Mesenchymal stem cell (in vitro differentiated cells and primary cell): ENCODE measurements at places on chromosomes 4 and X.
A peak's percentile ranks its signal among the peaks of the same experiment; 100 is the strongest.

DNA sequence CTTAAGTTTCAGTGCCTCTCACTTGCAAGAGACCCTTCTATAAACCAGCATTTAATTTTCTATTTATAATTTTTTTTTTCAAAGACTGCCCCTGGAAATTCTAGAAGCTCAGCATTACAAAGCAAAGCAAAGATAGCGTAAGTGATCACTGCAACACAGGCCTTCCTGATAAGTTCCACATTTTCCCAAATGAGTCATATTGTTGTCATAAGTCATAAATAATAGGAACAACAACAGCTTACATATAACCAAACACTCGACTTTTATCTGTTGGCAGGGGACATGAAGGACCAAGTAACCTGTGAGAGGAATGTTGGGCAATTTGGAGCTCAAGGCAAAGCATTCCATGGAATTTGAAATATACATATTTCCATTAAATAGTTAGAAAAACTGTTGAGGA, 815.5 kb downstream of the DMD start:
- DNase-seq = no peak

- DNase-seq = no peak
Observed at GRCh38 chrX:2325076-2325784, 175.5 kb downstream of the DHRSX start.

DNA sequence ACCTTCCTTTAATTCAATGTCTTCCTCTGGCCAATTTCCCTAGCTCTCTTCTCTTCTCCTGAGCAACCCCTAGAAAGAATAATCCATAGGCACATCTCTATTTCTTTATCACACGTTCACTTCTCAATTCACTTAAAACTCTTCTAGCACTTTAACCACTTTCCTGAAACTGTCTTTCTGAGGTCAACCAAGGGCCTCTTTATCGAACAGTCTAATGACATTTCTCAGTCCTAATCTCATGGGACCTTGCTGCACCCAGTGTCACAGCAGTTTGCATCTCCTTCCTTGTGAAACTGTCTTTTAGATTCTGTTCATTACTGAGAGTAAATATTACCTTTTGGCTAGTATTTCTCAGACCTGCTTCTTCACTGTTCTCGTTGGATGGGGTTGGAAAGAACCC, 285.3 kb upstream of the RASGEF1B start:
- no peak for DNase-seq

- no peak for DNase-seq
Observed at GRCh38 chr4:182453830-182454229, 210.6 kb downstream of the TENM3 start.

DNA sequence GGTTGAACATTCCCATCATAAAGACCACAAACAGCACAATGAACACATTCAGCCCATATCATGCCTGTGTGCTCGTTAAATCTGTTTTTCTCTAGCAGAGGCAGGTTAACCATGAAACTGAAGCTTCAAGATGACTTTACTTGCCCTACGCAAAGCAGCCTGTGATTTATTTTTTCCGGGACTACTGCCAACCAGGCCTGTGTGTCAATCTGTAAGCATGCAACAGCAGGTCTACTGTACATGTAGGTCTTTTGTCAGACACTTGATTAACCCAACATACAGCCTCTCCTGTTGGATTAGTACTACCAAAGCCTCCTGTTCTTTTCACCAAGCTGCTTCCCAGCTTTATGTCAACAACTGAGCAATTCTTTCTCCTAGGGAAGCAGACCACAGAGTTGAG, 85.5 kb upstream of the ACSL1 start:
- no peak for DNase-seq

DNA sequence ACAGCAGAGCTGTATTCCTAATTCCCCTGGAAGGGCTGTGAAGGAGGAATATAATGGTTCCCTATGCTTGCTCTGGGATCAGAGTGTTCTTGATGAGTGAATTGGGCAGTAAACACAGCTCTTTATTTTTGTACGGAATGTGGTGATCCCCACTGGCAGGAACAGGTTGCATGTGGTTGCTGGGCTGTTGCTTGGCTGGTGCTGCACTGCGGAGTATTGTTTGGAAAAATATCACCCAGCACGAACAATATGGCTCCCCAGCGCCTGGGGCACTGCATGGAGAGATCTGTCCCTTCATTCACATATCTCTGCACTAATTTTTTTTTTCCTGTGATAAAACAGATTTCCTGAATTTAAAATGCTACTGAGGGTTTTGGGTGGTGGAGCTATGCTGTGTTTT, 119.7 kb downstream of the MGST2 start:
- DNase-seq = no peak

- no peak for DNase-seq
Observed at GRCh38 chrX:83516597-83516996, 8.5 kb downstream of the POU3F4 start.

DNA sequence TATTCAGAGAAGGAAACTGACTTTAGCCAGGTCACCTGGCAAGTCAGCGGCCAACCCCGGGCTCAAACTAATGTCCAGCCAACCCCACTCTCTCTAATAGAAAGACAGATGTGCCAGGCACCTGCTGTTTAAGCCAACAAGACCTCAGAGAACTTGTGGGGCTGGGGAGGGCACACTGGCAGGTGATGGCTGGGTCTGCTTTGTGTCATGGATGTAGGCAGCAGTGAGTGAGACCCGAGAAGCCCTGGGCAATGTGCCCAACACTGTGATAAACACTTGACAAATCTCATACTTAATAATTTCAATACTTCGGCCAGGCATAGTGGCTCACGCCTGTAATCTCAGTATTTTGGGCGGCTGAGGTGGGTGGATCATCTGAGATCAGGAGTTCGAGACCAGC, 9.0 kb upstream of the CD99L2 start:
- DNase-seq = no peak

- no peak for DNase-seq
Observed at GRCh38 chr4:182206916-182207315, 36.3 kb upstream of the TENM3 start.

- DNase-seq = no peak
Observed at GRCh38 chrX:104789784-104790183, 223.8 kb downstream of the IL1RAPL2 start.

GRCh38 chr4:7756561-7757355, 182.9 kb downstream of the AFAP1 start:
- no peak for DNase-seq

DNA sequence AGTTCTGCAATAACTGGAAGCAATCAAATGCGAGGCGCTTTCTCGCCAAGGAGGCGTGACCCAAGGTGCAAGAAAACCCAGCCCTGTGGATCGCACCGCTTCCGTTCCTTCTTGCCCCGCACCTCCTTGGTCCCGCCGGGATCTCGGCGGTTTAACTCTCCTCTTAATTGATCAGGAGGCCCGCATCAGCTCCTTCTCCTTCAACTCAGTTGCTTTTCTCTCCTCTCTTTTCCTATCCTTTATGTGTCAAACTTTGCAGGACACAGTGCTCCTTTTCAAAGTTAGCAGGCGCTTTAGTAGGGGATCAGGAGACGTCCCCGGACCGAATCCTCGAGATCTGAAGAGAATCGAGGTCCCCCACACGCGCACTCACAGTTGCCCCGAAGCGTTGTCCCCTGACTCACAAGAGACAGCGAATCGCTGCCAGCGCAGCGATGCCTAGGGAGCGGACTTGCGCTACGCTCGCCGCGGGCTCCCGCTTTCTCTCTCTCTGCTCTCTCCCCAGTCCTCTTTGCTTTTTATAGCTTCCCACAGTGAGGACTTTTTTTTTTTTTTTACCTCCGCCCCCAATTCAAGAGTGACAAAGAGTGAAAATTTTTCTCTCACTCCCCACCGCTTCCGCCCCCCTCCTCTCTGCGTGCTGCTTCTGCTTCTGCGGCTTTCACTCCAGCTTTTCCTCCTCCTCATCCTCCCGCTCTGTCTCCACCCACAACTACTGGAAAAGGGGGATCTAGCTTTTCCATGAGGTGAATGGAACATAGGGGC, at the start of gene DKK2:
Gene DKK2 (minus strand): TSS at position 495 of the 765 bp plus-strand sequence. CDS start 722 bp downstream, outside the sequence.
- peak; percentile 58 for DNase-seq

DNA sequence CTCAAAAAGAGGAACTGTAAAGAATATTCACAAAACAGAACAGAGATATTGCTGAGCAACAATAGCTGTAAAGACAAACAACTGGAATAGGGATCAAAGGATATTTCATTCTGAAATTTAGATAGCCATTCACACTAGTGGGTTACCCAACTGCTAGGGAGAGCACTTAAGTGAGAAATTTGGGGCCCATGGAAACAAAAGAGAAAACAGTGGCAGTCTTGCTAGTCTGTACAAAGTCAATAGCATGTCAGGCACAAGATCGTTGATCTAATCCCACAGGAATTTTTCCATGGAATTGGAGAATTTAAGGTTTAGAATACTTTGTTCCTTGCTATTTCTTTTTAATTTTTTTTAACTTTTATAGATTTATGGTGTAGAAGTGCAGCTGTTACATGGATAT, 467.0 kb downstream of the PCDH18 start:
- peak; percentile 69 for DNase-seq

GRCh38 chr4:77248805-77249204, 91.8 kb downstream of the CCNG2 start:
- no peak for DNase-seq

DNA sequence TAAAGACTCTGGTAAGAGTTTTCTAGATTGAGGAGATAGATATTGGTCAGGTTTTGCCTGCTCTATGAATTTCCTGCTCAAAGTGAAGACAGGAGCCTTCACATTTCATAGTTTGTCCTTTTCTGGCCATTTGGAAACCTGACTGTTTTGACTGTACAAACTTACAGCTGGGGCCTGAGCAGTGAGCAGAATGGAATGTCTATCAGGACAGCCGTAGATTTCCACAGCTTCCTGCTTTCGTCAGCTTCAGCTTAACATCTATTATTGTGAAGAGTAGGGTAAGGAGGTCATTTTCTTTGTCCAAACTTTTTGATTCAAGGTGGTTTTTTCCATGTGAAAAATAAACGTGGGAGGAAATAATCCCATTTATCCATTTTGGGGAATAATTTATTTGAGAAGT, 124.3 kb upstream of the DIPK2B start:
- DNase-seq = peak; percentile 43

GRCh38 chr4:86961605-86962295, 26.9 kb downstream of the AFF1 start:
- DNase-seq = peak; percentile 89

GRCh38 chr4:126583509-126583908, 1049.2 kb upstream of the INTU start:
- DNase-seq = peak; percentile 38

- no peak for DNase-seq
Observed at GRCh38 chr4:24796620-24797019, 1.2 kb downstream of the SOD3 start.

DNA sequence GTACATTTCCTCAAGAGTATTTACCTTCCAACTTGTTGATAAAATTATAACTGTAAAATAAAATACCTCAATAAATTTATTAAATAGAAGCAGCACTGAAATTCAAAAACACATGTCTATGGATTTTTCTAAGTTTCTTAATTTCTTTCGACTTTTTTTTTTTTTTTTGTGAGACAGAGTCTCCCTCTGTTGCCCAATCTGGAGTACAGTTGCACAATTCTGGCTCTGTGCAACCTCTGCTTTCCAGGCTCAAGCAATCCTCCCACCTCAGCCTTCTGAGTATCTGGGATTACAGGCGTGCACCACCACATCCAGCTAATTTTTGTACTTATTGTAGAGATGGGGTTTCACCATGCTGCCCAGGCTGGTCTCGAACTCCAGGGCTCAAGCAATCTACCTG, 79.8 kb downstream of the IQCM start:
- no peak for DNase-seq

- no peak for DNase-seq
Observed at GRCh38 chr4:138299881-138300280, 57.7 kb upstream of the SLC7A11 start.

- no peak for DNase-seq
Observed at GRCh38 chr4:94782707-94783106, 25.0 kb downstream of the BMPR1B start.

- peak; percentile 62 for DNase-seq
Observed at GRCh38 chrX:136525738-136526606, 6.0 kb upstream of the VGLL1 start.

GRCh38 chr4:163473576-163473975, at the start of gene TKTL2:
TSS of gene TKTL2 (minus strand) at chr4:163473754. CDS start at chr4:163473734, 20 bp downstream.
- DNase-seq = no peak

GRCh38 chrX:20378233-20378920, 111.7 kb upstream of the RPS6KA3 start:
- peak; percentile 7 for DNase-seq

DNA sequence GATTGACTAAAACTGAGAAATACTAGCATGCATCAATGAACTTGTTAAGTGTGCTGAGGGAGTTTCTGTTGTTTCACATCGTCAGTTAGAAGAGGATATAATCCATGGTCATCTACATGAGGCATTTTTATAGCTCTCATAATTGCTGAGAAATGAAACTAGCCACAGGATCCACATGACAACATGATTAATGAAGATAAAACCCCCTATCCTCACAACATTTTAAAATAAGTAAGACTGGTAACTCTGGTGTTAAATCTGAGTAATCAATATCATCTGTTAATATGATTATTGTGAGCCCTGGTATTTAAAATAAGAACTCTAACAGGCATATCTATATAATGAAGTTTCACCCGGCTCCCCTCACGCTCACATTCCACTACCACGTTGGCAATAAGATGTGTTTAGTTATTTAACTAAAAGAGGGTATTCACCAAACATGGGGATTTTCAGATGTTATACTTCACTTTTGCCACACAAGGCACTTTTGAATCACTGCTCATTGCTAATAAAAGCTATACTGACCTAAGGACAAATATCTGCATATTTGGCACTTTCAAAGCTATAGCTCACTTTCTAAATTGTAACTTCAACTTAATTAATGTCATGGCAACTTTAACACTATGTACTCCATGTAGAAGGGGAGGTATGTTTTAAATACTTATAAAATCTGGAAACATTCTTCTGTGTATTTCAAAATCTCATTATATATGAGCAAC, 6.7 kb downstream of the UNC5C start:
- DNase-seq = peak; percentile 76

GRCh38 chrX:39577206-39577984, 520.4 kb downstream of the BCOR start:
- peak; percentile 39 for DNase-seq

DNA sequence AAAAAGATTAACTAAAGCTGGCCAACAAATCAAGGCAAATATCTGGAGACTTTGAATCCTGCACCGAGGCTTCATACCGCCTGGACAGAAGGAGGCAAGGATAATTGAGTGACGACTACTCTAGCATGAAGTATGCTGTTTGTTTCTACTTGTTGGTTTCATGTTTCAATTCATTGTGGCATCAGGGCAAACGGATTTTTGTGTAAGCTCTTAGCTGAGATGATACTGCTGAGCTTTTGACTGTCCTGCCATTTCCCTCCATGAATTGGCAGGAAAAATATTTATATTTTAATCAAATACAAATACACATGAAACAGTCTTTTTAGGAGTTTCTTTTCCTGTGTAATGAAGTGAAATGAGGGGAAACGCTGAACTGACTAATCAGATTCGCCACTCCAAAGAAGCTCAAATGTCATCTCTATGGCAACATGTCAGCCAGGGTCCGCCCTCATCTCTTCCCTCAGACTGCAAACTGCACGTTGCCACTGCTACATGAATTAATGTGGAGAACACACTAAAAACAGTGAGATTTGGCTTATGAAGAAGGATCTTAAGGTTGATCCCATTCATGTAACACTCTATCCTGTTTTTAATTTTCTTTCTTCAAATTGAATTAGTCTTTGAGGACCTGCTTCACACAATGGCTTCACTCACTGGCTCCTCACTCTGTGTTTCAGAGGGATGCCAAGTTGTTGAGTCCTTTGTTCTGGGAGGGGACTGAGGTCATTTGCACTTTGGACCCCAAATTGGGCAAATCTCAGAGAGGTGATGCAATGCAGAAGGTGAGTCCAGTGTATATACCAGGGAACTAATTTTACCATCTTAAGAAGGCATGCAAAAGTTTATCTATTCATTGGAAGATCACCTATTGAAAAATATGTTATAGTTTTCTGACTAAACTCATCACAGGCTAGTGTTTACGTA, 149.6 kb upstream of the MID1 start:
- DNase-seq = peak; percentile 9

GRCh38 chr4:186020793-186021407, 48.1 kb upstream of the TLR3 start:
- DNase-seq = no peak
